ENCODE measurements at places on chromosomes 11 and 22. TPM values are rescaled to one million over a fixed set of nuclear protein-coding genes. Genes with fewer than 3 reads are reported as not detected.

- peaks cover 2% of the 10 kb centered on the region for H3K4me1 ChIP-seq
- H3K36me3 ChIP-seq, result peaks cover 48% of the 10 kb centered on the region
- peak overlapping the region; percentile 99 for H3K4me3 ChIP-seq
- DNase-seq, result peak; percentile 27
These were observed 1.2 kb downstream of the DDX17 start for GRCh38 chr22:38504731-38505540.

- no peaks in the 10 kb centered on the region for H3K27me3 ChIP-seq
- H3K4me1 ChIP-seq, result peaks cover 2% of the 10 kb centered on the region
- H3K4me3 ChIP-seq, result no peak overlapping the region
- no peak overlapping the region for H3K27ac ChIP-seq
- DNase-seq, result no peak
- peaks cover 14% of the 10 kb centered on the region for H3K36me3 ChIP-seq
These were observed 73.6 kb upstream of the MYO18B start for GRCh38 chr22:25668437-25668836.

DNA sequence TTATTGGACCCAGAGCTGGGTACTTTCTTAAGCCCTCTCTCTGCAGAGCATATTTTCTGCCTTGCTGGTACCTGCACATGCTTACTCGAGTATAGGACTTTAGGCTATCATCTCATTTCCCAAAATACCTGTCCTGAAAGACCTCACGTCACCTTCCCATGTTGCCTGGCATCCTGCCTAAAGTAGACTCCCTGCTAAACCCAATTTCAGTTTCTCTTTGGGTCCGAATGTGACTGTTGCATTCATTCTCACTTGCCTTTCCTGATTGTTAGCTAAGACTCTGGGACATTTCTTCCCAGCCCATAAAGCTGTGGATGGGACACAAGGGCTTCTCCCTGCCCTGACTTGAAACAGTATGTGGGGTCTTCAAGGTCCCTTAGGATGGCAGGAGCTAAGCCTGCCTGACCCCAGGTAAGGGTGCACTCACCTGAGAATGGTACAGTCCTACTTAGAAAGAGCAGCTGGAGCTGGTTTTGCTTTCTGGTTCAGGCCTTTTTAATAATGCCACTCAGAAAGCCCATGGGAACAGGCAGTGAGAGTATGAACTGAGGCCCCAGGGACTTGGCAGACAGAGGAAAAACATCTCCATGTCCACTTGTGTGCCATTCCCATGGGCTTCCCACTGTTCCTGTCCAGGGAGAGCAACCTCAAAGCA, 12.9 kb downstream of the OR51E2 start:
- peaks cover 7% of the 10 kb centered on the region for H3K4me1 ChIP-seq
- no peak overlapping the region for H3K27ac ChIP-seq
- no peak for DNase-seq
- H3K27me3 ChIP-seq, result no peaks in the 10 kb centered on the region

DNA sequence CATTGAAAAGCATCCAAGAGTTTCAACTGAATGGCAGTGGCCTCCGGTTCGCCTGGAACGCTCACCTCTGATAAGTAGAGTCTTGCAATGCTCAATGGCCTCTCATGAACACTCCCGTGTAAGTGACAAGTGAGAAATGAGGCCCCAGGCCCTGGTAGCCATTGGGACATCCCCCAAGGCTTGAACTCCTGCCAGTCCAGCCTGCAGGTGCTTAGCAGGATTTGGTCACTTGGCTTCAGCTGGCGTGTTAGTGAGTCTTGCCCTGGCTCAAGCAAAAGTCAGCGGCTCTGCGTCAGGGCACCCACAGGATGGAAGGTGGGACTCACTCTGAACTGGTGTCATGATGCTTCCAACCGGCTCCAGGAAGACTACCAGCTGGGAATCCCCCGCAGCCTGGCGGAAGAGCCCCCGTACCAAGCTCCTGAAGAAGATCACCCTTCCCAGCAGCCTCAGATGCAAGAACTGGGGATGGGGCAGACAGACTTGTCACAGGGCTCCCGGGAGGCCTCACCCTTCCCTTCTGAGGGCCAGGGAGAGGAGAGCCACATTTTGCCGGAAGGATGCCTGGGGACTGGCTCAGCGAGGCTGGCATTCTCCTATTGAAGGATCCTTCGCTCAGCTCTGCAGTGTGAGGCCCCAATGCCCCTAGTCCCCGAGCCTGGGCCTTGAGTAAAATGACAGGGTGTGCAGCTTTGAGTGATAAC, 19.3 kb downstream of the MB start:
- H3K4me3 ChIP-seq, result no peak overlapping the region
- H3K27ac ChIP-seq, result no peak overlapping the region
- peaks cover 1% of the 10 kb centered on the region for H3K4me1 ChIP-seq
- no peaks in the 10 kb centered on the region for H3K36me3 ChIP-seq
- H3K27me3 ChIP-seq, result no peaks in the 10 kb centered on the region

- no peak overlapping the region for H3K4me3 ChIP-seq
- DNase-seq, result no peak
- H3K36me3 ChIP-seq, result no peaks in the 10 kb centered on the region
These were observed 36.6 kb upstream of the NNMT start for GRCh38 chr11:114259551-114259983.

Gene CXCR5
- not detected for total RNA-seq

Gene OR2D2
- not detected for total RNA-seq

- no peaks in the 10 kb centered on the region for H3K27me3 ChIP-seq
- H3K36me3 ChIP-seq, result no peaks in the 10 kb centered on the region
- no peak for DNase-seq
- no peak overlapping the region for H3K4me3 ChIP-seq
These were observed 9.7 kb upstream of the MALAT1 start for GRCh38 chr11:65489035-65489705.

- no peaks in the 10 kb centered on the region for H3K27me3 ChIP-seq
- no peaks in the 10 kb centered on the region for H3K4me1 ChIP-seq
- no peak for DNase-seq
- no peak overlapping the region for H3K27ac ChIP-seq
These were observed 86.6 kb downstream of the EHF start for GRCh38 chr11:34707462-34707840.
